ENCODE measurements at places on chromosomes 3 and 15.

DNA sequence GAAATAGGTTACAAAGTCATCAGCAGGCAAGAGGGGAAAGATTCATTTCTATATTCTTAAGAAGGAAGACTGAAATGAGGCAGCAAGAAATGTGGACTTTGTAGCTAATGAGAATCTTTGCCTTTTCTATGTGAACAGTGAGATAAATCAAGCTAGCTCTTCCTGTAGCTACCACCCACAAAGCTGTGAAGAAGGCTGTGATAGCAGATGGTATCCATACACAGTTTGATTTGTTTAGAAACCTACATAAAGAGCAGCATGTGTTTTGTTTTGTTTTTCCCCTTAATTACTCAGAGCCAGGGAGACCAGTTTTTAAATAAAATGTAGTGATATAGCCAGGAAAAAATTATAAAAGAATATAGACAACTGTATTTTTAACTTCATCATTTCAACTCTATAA lies 45.5 kb downstream of the TEX9 start:
- no peak for DNase-seq

DNA sequence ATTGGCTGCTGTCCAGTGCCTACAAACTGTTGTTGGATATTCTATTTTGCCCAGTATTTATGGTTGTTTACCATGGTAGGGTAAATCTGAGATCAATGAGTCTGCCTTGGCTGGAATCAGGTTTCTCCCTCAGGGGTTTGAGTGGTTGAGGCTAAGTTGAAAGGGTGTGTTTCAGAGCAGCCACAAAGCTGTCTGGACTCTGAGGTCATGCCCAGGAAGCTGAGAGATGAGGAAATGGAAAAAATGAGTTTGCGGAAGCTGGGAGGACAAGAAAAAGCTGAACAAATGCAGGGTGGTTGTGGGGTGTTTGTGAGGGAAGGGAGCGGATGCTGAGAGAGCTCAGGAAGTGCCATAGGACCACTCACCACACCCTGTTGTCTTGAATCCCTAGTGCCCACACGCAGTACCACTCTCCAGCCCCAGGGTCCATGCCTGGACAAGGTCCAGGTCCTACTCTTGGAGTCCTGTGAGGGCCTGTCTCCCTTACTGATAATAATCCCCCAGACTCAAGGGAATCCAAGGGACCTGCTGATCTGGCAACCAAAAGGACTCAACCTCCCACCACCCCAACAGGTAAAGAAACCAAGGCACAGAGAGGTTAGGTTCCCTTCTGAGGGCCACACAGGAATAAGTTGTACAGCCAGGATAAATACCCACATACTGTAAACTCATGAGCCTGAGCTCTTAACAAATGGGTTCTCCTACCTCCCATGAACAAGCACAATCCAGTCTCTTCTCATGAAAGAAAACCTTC lies 81.6 kb downstream of the PPCDC start:
- peak; percentile 93 for DNase-seq

DNA sequence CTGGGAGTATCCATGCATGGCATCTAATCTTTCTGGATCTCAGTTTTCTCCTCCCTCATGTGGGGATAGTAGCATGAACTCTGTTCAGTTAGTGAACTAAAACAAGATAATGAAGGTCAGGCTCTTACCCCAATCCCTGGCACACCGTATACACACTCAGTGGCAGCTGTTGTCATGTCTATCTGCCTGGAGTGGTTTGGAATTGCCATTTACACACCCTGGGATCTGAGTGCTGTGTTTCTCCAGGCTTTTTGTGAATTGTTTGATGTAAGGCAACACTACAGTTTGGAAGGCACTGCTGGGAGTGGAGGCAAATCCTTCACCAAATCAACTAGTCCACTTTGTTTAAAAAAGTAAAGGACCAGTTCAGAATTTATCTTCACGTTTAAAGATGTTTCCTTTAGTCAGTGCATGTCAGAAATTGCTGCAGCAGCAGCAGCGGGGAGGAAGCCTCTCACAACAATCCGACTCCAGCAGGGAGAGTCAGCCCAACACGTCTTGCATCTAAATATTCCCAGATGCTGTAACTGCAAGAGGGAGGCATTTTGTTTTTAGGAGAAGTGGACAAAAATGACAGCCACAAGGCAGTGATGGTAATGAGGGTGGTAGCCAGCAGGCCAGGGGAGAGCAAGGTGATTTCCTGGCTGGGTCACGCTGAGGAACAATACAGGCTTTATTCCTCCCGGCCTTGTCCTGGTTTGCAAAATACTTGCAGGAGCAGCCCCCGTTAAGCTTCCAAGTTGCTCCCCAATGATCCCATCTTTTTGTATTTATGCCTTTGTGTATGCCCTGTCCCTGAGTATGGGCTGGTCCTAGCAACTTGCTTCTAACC lies 128.5 kb upstream of the LRIG1 start:
- DNase-seq = peak; percentile 7

DNA sequence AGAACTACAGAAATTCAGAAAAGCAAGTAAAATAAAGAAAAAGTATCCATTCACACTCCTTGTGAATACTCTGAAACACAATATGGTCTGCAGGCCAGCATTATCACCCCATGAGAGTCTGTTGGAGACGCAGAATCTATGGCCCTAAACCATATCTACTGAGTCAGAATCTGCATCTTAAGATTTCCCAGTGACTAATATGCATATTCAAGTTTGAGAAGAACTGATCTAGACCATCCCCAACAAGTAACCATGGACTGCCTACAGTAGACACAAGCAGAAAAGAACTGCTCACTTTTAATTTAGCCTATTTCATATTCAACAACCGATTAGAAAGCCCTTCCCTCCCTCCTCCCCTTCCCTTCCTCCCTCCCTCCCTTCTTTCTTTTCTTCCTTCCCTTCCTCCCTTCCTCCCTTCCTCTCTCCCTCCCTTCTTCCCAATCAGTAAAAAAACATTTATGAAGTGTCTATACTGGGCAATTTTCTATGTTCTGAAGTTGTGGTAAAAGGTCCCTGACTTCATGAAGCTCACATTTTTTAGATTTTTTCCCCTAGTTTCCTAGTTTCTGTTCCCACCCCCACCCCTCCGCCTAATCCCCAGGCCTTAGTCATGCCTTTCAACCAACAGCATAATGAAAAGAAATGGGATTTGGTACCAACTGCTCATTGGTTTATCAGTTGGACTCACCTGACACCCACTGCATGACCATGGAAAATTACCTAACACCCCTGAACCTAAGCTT lies 125.2 kb downstream of the CNTN3 start:
- peak; percentile 65 for DNase-seq

DNA sequence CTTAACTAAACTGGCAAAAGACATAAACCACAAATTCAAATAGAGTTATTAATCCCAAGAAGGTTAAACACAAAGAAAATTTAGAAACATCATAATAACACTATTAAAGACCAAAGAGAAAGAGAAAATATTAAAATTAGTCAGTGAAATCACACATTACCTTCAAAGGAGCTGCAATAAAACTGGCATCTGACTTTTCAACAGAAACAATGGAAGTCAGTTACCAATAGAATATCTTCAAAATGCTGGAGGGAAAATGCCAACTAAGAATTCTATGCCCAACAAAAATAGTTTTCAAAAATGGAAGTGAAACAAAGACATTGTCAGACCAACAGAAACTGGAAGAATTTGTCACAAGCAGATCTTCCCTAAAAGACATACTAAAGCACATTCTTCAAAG lies 68.7 kb upstream of the RNF7 start:
- no peak for DNase-seq

Data from fibroblast of skin of back (primary cell).